Thoracic aorta (tissue), 2 donors: ENCODE measurements at places on chromosomes 3 and 15.

DNA sequence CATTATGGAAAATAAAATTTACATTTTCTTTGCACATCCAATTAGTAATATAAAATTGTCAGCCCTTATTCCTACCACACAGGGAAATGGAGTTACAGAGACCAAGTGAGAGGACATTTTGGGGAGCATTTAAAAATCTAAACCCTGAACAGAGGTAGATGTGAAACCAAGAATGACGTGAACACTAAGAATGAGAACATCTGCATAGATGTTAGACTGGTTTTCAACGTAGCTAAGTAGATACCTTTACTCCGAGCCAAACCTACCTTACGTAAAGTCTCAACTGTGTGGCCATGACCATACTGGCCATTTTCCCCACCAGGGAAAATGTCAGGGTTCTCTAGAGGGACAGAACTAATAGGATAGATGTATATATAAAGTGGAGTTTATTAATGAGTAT, 51.4 kb upstream of the THBS1 start:
- no peak for DNase-seq

DNA sequence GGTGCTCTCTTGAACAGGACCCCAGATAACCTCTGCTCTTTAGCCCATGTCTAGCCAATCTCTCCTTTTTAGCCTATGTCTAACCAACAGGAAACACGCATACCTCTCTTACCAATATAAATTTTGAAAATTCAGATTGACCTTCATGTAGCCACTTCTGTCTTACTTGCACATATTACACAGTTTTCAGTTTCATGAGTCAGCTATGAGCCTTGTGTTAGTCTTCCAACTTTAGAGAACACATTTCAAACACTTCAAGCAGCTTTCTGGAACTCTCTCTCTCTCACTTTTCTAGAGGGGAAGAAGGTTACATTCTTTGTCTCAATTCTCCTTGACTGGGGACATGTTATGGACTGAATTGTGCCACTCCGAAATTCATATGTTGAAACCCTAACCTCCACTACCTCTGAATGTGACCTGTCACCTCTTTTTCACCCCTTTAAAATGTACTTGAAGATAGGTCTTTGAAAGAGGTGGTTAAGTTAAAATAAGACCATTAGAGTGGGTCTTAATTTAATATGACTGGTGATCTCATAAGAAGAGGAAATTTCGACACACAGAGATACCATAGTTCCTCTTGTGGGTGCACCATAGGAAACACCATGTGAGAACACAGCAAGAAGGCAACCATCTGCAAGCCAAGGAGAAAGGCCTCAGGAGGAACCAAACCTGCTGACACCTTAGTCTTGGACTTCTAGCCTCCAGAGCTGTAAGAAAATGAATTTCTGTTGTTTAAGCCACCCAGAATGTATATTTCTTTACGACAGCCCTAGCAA, 480.3 kb upstream of the ALCAM start:
- no peak for DNase-seq

- no peak for DNase-seq
Observed at GRCh38 chr3:126961791-126962461, 21.0 kb upstream of the PLXNA1 start.

DNA sequence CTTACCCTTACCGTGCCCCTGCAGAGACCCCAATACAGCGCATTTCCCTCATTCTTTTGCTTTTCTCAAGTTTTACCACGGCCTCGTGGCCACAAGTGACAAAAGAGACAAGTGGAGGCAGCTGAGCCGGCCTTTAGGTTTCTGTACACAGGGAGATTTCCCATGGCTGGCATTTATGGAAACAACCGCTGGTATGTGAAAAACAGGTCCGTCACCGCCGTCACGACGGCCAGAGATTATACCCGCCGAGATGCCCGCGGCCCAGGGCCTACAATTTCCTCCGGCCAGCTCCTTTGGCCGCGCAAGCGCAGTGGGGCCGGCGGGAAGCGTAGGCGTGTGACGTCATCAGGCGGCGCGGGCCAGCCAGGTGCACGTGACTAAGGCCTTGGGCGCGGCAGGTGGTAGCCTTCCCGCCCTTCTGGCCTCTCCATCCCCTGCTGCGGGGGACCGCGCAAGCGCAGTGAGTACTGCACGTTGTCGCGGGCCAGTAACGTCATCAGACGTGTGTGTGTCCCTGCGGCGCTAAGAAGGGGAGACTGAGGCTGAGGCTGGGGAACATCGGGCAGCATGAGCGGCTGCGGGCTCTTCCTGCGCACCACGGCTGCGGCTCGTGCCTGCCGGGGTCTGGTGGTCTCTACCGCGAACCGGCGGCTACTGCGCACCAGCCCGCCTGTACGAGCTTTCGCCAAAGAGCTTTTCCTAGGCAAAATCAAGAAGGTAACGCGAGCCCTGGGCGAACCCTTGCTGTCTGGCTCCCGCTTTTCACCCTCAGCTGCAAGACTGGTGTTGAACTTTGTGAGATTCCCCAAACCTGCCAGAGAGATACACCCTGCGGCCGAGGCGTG, at the start of gene ACAD9:
Gene ACAD9 (plus strand): TSS at position 496 of the 845 bp plus-strand sequence. CDS start 72 bp downstream, at position 568.
- peak; percentile 89 for DNase-seq

- DNase-seq: no peak
Observed at GRCh38 chr15:67093504-67093862, 28.1 kb downstream of the SMAD3 start.

DNA sequence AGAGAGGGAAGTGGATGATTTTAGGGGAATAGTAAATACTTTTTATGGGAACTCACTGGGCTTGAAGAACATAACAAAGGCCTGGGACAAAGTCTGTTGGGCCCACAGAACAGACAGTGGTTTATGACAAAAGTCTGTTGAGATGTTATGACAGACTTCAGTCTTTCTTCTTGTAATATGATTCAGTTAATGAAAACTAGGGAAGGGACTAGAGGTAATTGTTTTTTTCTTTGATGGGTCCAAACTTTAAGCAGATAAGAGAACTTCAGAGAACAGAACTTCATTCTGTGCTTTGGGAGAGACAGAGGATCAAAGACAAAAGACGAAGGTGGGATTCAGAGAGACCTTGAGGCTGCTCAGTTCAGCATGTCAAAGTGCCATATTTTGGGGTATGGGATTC, 9.3 kb downstream of the CRYBG3 start:
- no peak for DNase-seq

DNA sequence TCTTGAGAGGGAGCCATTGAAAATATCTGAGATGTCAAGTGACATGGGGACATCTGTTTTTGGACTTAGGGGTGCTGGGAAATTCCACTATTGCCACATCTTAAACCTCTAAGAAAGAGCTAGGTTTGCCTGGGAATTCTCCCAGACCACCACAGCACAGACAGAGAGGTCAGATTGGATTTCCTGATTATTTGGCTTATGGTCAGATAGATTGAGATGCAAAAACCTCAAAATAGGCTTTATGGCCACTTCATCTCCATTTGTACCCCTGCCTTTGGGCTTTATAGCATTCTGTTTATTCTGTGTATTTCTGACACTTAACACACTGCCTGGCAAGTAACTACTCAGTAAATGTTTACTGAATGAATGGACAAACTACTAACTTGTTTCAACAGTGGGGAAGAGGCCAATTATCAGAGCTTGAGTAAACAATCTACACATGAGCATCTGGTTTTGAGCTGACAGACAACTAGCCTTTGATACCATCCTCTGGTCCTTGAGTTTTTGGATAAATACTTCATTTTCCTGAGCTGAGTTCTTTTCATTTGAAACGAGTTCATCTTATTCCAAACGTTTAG, 81.8 kb downstream of the TP63 start:
- no peak for DNase-seq
